ENCODE measurements at places on chromosomes 5 and 9.

DNA sequence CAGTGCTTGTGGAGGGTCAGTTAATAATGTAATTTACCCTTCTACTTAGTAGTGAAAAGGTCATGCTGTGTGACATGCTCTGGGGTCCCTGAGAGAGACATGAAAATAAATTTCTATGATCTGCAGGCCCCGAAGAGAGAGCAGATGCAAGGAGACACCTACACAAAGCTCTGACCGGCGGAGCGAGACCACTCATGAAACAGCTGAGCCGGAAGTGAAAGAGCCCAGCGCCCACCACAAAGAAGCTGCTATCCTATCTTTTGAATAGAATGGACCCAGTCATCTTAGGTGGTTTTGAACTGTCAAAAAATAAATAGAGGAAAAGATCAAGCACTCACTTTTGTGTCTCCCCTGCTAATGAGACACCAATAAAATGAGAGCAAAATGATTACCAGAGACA is 190.0 kb downstream of the MED10 start:
- no peak for DNase-seq

DNA sequence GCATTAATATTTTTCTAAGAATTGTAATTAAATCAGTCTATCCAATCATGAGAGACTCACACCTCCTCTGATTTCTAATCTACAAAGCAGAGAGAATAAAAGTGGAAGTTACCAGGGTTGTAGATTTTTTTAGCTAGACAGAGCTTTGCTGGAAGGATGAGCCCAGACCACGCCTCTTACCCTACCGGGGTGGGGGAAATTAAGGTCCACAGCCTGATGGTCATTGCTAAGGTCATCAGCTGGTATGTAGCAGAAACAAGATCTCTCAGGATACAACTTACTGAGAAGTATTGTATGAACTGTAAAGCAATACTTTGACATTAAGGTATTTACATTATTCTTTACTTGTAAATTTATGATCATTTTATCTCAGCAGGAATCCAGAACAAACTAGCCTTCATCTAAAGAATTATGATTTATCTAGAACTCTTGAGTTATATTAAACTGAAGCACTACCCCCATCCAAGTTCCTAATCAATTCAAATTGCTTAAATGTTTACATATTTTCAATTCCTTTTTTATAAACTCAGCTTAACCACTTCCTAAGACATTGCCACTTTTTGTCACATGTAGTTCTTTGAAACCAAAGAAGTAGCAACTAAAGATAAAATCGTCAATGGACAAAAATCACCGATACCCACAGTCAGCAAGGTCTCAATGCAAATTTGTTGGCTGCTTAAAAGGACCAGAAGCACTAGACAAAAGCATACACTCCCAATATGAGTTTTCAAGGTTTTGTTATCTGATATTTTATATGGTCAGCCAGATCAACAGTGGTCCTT is 225.8 kb upstream of the DAPK1 start:
- no peak for DNase-seq

GRCh38 chr9:78221425-78221824 is 14.4 kb upstream of the CEP78 start:
- DNase-seq, result no peak

GRCh38 chr9:13358128-13358527 is 78.6 kb upstream of the MPDZ start:
- no peak for DNase-seq

All from heart left ventricle (tissue), 16 donors.